ENCODE measurements at places on chromosomes 2 and 18.

GRCh38 chr2:13009027-13009642 lies 292.4 kb downstream of the TRIB2 start:
- DNase-seq, result no peak

- no peak for DNase-seq
Measured at GRCh38 chr2:85994421-85994777, 105.6 kb upstream of the ST3GAL5 start.

GRCh38 chr2:29775937-29776336 lies 145.4 kb downstream of the ALK start:
- no peak for DNase-seq

GRCh38 chr18:55272510-55273243 lies 313.4 kb upstream of the CCDC68 start:
- no peak for DNase-seq

DNA sequence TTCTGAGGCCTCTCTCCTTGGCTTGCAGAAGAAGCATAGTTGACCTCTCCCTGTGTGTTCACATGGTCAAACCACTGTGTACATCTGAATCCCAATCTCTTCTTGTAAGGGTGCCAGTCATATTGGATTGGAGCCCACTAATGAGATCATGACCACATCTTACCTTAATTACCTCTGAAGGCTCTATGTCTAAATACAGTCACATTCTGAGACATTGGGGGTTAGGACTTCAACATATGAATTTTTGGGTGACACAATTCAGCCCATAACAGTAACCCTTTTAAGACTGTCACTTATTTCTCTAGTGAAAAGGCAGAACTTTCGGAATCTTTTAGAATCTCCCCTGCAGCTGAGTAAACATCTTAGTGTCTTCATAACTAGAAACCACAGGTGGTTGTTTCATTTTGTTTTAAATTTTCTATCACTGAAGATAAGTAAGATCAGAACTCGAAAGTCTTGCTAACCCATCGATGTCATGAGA lies 33.3 kb downstream of the BMP10 start:
- peak; percentile 63 for DNase-seq

DNA sequence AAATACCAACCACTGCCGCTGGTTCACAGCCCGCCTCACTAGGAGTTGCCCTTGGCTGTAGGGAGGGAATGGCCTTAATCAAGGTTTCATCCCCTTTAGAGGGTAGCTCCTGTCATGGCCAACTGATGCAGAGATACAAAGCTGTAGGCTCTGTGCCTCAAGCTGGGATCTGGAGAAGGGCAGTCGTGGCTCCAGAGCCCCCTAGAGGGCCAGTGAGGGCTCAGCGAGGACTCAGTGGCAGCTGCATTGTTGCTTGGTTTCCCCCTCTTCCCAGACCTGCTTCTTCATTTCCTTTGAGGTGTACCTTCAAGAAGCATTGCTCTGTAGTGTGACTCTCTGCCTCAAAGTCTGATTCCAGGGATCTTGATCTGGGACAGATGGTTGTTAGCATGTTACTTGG lies 302.1 kb downstream of the LPIN1 start:
- DNase-seq, result peak; percentile 17

DNA sequence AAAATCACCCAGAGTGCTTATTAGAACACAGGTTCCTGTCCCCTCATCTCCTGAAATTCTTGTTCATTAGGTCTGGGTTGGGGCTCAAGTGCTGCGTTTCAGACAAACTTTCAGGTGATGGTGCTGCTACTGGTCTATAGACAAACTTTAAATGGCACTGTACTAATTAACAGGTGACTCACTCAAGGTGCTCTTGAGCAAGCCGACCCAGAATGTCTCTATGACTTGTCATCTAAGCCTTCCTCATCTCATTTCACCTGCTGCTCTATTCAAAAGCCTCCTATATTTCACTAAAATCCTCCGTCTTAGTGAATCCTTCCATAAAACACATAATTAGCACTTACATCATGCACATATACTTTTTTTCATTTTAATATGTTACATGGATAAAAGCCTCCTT lies 29.9 kb upstream of the STK39 start:
- DNase-seq, result no peak

DNA sequence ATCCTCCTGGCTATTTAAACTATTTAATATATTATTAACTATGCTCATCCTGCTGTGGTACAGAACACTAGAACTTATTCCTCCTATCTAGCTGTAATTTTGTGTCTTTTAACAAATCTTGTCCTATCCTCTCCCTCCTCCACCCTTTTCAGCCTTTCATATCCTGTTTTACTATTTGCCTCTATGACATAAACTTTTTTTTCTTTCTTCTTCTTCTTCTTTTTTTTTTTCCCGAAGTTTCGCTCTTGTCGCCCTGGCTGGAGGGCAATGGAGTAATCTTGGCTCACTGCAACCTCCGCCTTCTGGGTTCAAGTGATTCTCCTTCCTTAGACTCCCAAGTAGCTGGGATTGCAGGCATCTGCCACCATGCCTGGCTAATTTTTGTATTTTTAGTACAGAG lies 201.5 kb downstream of the LPIN1 start:
- no peak for DNase-seq

- DNase-seq, result no peak
Measured at GRCh38 chr2:63438181-63438580, 150.1 kb downstream of the WDPCP start.

GRCh38 chr2:197237291-197238042 lies 73.1 kb downstream of the ANKRD44 start:
- DNase-seq, result no peak

DNA sequence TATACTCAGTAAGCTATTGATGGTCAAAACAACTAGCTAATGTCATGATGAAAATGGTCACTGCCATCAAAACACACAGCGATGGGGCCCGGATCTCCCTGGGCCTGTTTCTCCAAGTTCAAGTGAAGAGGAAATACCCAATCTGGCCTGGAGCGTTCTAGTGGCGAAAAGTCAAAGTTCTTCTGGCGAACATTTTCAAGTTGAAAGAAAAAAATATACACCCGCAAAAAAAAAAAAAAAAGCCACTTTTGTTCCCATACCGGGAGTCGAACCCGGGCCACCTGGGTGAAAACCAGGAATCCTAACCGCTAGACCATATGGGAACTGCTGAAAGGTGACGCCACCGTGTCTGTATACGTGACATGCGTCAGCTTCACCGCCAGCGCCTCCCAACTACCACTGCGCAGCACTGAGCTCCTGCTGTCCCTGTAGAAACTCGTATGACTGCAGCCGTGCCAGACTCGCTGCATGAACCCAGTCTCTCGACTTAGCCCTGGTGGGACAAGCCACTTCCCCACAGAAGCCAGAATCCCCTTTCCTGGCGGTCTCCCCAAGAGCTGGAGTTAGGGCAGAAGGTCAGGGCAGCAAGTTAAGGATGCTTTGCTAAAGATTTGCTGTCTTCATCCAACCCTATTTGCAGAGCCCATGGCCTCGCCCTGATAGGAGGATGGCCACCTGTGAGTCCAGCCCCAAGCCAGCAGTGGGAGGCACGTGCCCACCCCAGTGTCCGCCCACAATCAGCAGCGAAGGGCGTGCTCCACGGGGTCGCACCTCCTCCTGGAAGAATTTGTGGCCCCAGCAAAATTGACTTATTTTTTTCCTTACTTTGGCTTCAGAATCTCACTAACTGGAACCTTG lies 5.6 kb upstream of the IMP4 start:
- peak; percentile 94 for DNase-seq

- no peak for DNase-seq
Measured at GRCh38 chr2:223826995-223827394, 10.4 kb downstream of the AP1S3 start.

GRCh38 chr2:181370126-181370525 lies 87.1 kb upstream of the ITGA4 start:
- no peak for DNase-seq

DNA sequence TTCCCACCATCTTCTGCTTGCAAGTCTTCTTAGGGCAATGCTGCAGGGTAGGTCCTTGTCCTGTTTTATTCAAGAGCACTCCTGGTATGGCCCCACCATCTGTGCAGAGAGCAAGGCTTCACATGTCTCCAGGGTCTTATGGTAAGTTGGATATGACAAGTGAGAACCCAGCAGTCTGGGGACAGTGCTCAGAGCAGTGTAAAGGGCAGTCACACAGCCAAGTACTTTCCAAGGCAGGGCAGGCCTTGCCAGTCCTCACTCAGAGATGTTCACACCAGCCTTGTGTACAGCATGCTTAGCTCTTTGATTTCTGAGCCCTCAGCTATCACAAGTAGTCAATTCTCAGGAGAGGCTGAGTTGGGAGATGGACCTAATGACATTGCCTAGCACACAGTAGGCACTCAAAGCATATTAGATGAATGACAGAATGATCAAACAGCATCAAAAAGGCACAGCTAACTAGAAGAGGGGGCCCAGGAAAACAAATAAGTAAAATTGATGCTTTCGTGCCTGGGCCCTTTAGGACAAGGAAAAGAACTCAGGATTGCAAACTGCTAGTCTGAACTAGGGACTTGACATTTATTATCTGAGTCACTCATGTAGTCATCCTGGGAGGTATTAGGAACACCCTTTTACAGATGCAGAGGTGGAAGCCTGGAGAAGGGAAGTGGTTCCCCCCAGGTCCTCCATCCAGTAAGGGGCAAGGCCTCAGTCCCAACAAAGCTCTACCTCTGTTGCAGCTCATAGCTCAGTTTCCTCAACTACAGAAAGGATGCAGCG lies 86.7 kb upstream of the CTAGE1 start:
- DNase-seq, result no peak

DNA sequence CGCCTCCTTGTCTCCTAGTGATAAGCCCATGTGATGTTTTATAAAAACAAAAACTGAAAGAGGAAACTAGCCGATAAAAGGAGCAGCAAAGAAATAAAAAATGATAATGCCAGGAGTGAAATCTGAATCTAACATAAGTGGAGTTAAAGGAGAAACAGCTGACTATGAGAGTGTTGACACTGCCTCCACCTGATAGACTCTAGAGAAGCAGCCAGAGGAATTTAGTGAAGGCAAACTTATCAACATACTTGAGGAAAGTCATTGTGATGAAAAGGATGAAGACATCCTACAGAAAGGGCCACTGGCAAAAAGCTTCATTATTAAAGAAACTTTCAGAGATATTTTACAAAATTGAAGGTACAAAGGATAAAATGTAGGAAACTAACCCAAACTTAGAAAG lies 1.9 kb downstream of the M1AP start:
- DNase-seq, result no peak

GRCh38 chr2:191790737-191791136 lies 56.2 kb downstream of the CAVIN2 start:
- DNase-seq, result no peak

DNA sequence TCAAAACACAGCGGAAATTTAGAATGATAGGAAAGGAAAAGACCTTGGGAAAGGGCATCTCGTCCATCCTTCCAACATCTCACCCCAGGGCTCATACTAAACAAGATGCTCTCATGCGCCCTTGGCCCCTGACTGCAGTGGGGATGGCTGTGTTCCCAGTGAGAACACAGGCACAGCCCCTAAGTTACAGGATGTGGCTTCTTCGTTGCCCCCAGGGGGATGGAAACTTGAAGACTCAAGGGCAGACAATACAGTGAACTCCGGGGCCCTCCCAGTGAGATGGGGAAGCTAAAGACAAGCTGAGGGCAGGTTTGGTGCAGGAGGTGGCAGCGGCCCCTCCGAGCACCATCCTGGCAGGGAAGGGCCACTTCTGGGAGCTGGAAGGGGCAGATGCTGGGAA lies 139.7 kb downstream of the INO80D start:
- no peak for DNase-seq

GRCh38 chr2:192669505-192670091 lies 474.9 kb upstream of the TMEFF2 start:
- no peak for DNase-seq

- no peak for DNase-seq
Measured at GRCh38 chr18:6600667-6601167, 128.8 kb upstream of the ARHGAP28 start.

DNA sequence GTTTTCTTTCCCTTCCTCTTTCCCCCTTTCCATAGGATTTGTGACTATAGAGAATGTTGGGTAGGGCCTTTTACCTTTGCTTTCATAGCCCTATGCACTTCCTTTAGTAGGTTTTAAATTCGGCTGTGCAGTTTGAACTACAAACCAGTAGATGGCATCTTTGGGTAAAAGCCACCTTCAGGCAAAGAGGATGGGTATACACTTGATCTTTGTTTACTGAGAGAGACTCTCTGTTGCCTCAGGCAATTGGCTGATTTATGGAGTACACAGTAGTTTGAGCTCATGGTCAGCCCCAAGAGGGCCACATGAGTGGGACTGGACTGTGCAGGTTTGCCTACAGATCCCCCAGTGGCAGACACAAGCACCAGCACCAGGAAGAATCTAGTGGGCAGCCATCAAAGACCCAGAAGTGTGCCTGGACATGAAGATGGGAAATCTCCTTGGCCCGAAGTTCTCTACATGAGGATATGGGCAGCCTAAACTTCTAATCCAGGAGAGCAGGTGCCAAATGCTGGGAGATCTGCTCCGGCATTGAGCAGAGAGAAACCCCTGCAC lies 1304.3 kb upstream of the DDX18 start:
- DNase-seq, result peak; percentile 51

GRCh38 chr2:5352286-5352685 lies 339.9 kb upstream of the SOX11 start:
- DNase-seq, result no peak

DNA sequence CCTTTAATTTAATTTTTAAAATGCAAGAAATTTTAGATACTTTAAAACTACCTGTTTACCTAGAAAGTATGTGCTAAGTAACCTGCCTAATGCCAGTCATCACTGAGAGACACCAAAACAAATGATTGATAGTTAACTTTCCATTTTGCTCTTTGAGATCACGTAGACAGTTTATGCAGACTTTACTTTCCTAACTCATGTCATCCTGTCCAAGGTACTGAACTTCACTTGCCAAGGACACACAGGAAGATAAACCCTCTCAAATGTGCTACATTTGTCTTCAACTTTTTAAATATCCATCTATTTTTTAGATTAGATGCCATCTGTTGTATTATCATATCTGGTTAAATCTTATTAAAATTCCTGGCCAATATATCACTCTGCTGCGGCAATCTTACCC lies 20.1 kb upstream of the SCN1A start:
- no peak for DNase-seq

- no peak for DNase-seq
Measured at GRCh38 chr2:207512356-207512755, 17.4 kb upstream of the CREB1 start.

- no peak for DNase-seq
Measured at GRCh38 chr2:191664823-191665677, 12.9 kb upstream of the NABP1 start.

- DNase-seq, result peak; percentile 96
Measured at GRCh38 chr2:211033765-211034164, 477.4 kb downstream of the CPS1 start.

GRCh38 chr2:73243884-73244570 lies 9.9 kb downstream of the CCT7 start:
- peak; percentile 88 for DNase-seq

- DNase-seq, result no peak
Measured at GRCh38 chr2:11863103-11863502, 116.7 kb downstream of the LPIN1 start.

- no peak for DNase-seq
Measured at GRCh38 chr18:79575891-79576685, 103.5 kb upstream of the CTDP1 start.

DNA sequence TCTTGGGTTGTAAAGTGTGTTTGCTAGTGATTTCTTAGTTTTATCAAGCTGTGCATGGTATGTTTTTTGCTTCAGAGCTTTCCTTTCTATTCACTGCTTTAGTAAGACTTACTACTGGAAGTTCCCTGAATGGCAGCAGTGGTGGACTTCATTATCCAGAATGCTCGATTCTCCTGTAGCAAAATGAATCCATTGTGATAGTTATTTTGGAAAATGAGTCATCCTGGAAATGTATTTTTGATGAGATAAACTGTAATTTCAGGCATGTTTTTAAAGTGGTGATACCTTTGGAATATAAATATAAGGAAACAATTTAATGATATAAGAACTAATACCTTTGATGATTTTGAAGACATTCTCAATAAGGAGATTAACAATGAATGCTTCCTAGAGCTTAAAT lies 387.1 kb downstream of the PTPRM start:
- no peak for DNase-seq
